ENCODE measurements at places on chromosomes 2 and 18.

GRCh38 chr2:55425431-55425831 lies 5.8 kb upstream of the CCDC88A start:
- DNase-seq = no peak

DNA sequence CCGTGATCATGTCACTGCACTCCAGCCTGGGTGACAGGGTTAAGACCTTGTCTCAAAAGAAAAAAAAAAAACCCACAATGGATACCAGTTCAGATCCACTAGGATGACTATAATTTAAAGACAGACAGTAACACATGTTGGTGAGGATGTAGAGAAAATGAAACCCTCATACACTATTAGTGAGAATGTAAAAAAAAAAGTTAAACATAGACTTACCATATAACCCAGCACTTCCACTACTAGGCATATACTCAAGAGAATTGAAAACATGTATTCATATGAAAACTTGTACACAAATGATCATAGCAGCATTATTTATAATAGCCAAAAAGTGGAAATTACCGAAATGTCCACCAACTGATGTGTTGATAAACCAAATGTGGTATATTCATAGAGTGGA lies 48.7 kb downstream of the KIF3C start:
- no peak for DNase-seq

GRCh38 chr2:29057006-29057405 lies 17.3 kb downstream of the PCARE start:
- DNase-seq = no peak

GRCh38 chr2:209424781-209425470 lies 1.1 kb downstream of the MAP2 start:
- DNase-seq = no peak

- DNase-seq = no peak
These were observed 76.3 kb downstream of the STPG4 start for GRCh38 chr2:47078541-47079482.

- DNase-seq = no peak
These were observed 1023.0 kb upstream of the ACVR2A start for GRCh38 chr2:146821836-146822316.
